ENCODE measurements at places on chromosomes 4 and X. TPM values are rescaled to one million over a fixed set of nuclear protein-coding genes. Genes with fewer than 3 reads are reported as not detected.
A peak's percentile ranks its signal among the peaks of the same experiment; 100 is the strongest.

DNA sequence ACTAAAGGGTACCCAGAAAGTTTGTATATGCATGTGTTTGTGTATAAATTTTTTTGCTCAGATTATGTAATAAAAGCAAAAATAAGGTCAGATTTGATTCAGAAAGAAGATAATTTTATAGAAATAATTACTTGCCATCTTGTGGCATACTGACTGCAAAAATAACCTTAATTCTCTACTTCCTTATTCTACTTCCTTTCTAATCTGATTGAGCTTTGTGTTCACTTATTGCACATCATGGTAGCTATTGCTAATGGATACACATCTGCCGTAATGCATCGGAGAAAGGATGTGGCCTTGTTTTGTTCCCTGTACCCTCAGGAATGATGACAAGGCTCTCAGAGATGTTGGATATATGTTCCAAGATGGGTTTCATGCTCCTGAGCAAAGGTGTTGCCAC, 10.5 kb upstream of the GNPDA2 start:
- DNase-seq = no peak

GRCh38 chrX:14497184-14497666, 32.1 kb upstream of the GLRA2 start:
- DNase-seq = peak; percentile 33

DNA sequence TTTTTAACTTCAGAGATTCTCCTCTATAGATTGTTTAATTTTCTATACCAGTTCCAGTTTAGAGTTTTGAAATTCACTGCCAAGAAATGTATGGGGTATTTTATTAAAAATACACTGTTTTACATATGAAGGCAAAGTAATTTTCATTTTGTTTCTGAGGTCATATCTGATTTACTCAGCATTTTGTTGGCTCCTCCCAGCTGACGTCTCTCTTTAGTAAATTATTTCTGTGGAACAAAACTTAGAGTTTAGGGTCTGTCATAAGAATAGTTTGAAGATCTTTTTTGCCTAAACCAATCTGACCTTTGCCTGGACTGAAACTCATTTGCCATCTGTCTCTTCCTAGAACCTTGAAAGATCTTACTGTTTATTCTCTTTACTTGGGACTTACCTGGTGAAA, 16.9 kb downstream of the FNIP2 start:
- no peak for DNase-seq

- no peak for DNase-seq
Measured at GRCh38 chrX:131477498-131477897, 66.4 kb upstream of the OR13H1 start.

- no peak for DNase-seq
Measured at GRCh38 chr4:140790765-140791164, 34.6 kb upstream of the TBC1D9 start.

DNA sequence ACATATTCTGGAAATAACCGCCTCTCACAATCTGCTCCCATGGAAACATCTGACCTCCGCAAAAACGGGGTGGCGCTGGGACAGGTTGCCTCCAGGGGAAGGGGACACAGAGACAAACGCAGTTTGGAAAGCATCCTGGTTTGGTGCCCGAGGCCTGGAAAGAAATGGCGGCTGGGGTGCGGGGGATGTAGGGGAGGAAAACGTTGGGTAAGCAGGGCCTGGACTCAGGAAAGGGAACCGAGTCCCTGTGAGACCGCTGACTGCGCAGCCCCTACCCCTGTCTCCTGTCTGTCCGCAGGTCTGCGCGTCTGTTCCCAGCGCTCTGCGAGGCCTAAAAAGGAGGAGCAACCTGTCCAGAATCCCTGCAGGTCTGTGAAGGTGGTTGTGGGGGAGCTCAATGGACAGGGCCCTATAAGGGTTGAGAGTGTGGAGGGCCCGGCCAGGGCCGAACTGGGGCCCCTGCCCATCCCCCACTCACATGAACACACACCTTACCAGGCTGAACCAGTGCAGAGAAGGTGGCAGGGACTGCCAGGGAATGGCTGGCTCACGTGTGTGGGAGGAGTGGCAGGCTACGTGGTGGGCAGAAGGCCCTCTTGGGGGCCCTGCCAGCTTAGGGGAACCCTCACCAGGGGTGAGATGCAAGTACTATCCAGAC, 672 bp downstream of the TCEAL3 start:
- DNase-seq = no peak

DNA sequence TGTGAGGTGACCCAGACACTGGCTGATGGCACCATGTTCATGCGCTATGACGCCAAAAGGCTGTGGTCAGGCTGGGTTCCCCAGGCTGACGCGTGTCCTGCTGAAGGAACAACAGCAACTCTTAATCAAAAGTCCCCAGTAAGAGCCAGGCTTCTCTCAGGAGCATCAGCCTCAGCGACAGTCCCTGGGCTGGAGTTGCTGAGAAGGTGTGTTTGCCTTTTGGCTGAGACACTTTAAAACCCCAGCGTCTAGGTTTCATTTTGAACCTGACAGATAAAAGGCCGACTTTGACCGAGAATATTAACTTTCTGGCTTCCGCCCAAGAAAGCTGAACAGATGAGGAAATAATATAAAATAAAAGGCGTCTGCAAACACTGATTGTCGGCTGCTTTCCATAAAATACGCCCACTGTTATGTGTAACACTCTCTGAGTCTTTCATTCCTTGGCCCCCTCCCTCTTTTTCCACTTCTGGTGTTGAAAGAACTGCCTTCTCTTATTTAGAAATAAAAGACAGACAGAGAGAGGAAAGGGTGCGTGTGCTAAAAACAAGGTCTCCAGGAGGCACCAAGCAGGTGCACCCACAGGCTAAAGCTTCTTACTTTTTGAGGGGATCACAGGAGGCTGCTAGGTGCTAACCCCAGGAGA, 373.6 kb downstream of the MID1IP1 start:
- no peak for DNase-seq

DNA sequence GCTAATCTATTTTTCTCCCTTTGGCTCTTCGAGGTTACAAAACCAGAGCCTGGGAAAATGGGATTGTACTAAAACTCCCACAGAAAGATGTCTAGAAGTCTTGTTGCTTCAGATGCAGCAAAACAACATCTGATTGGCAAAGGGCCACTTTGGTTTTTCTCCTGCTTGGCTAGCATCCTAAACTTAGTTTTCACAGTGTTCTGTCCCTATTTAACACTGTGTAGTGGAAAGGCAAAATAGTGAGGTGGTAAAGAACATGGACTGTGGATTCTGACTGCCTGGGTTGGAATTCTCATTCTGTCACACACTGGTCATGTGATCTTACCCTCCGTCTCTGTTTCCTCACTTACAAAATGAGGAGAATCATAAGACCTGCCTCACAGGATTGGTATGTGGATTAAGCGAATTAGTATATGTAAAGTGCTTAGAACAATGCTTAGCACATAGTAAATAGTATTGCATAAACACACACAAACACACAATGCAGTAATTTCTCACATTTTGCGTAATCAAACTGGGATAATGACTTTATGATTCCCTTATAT, 23.5 kb downstream of the TIGD2 start:
- peak; percentile 40 for DNase-seq

DNA sequence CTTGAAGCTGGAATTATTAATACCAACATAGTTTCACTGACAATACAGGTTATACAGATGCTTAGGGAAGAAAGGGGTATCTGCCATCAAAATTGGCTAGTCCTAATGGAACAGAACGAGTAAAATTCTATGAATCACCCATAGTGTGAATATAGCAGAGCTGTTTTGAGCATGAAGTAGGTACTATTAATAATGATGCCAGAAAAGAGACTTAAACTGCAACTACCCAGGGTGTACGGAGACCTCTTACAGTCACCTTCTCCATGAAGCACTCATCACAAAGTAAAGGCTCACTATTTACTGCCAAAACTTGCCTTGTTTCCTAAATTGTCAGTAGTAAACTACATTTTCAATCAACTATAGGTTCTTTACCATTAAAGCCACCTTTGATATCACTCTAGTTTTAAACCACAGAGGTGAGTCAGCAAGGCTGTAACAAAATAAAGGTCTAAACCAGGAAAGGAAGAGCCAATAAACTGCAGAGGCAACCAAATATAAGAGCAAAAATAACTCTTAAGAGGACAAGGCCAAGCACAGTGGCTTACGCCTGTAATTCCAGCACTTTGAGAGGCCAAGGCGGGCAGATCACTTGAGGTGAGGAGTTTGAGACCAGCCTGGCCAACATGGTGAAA, 114.4 kb downstream of the FRYL start:
- peak; percentile 5 for DNase-seq

DNA sequence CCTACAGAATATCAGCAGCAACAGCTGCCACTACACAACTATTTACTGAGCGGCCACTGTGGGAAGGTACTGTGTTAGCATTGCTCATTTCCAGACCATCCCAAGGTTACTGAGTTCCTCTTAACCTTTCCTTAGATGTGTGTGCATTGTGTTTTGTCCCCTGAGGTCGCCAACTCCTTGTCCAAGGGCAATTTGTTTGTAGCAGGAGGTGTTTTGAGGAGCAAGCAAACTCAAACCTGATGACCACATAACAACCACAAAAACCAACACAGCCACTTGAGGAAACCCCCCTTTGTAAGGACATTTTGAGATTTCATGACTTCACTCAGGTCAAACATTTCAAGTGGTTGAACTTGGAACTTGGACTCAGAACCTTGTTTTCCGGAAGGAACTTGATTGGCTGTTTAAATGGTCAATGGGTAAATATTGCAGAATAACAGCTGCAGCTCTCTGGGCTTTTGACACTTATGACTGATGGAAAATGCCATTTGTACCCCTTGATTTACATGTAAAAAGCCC, 122.3 kb downstream of the MID1IP1 start:
- DNase-seq = no peak

DNA sequence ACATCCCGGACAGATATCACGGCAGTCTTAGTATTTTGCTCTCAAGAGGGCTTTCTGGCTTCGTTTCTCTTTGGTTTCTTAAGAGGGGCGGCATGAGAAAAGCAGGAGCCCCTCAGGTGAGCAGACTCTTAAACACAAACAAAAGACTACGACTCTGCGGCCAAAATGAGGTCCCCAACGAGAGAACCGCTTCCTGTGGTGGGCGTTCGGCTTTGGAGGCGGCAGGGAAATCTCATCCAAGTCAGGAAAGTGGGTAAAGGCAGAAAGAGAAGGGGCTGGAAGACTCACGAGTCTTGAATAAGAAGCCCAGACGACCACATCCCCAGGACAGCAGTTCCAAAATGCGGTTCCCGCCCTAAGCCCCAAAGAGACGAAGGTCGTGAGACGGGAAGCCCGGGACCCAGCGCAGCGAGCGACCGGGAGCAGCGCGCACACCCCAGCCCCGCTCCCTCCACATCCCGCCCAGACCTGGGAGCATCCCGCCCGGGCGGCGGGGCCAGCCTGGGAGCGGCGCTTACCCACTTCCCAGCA, 409 bp downstream of the UGDH start:
- DNase-seq = no peak

DNA sequence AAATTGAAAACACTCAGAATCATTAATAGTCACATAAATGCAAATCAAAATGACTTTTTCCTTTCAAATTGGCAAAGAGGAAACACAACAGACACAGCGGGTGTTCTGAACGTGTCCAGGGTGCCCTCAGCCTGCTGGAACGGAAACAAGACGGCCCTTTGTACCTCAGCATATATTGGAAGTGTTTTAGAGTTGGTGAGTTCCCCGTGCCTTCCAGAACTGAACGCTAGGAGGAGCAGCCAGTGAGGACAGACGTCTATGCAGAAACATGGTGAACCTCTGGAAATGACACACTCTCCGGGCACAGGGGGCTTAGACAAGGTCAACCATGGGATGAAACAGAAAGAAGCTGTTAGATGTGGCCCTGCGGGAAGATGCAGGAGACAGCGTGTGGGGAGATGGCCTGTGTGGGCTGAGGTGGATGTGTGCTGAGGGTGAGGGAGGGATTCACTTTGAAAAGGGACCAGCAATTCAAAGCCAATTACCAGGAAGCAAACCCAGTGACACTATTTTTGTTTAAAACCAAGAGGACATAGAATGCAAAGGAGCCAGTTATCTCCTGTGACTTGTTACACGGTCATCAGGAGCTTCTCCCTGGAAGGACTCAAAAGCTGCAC, 40.4 kb downstream of the RNF212 start:
- peak; percentile 53 for DNase-seq

DNA sequence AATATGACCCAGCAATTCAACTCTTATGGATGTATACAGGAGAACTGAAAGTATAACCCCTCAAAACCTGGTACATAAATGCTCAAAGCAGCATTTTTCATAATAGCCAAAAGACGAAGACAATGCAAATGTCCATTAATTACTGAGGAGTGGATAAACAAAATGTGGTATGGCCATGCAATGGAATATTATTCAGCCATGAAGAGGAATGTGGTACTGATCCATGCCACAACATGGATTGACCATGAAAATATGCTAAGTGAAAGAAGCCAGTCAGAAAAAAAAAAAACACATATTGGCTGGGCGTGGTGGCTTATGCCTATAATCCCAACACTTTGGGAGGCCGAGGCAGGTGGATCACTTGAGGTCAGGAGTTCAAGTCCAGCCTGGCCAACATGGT, 74.5 kb upstream of the PLS3 start:
- no peak for DNase-seq

- no peak for DNase-seq
Measured at GRCh38 chr4:119125931-119126330, 9.7 kb upstream of the MYOZ2 start.

GRCh38 chrX:32370456-32371205, 840.7 kb downstream of the DMD start:
- no peak for DNase-seq

- no peak for DNase-seq
Measured at GRCh38 chrX:151552743-151553142, 10.7 kb upstream of the PASD1 start.

- DNase-seq = no peak
Measured at GRCh38 chr4:143488687-143489086, 24.8 kb upstream of the SMARCA5 start.

- DNase-seq = no peak
Measured at GRCh38 chrX:47900833-47901232, 64.1 kb downstream of the ZNF81 start.

- no peak for DNase-seq
Measured at GRCh38 chr4:16083241-16084191, at the start of gene PROM1. Gene PROM1, minus strand, starts transcription at chr4:16084023. Its CDS starts 8,117 bp downstream, at chr4:16075906.

- no peak for DNase-seq
Measured at GRCh38 chrX:11103751-11104150, 7.4 kb upstream of the HCCS start.

DNA sequence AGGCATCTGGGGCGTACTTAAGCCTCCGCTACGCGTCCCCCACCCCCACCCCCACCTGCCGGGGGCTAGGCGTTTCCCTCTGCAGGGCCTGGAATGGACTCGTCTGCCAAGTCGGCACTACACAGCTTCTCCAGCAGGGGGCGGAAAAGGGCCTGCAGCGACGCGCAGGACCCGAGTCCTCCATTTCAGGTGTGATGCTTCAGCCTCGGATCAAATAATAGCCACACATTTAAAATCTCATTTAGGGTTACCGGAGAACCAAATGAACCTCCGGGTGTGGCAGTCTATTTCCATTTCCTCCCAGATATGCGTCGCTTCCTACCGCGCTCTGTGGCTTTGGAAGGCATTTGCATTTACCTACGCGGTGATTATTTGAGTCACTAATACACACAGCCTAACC, 2.9 kb downstream of the PAK3 start:
- DNase-seq = no peak

FNIP2 gene
- 10.0 TPM for total RNA-seq

IQCM gene
- total RNA-seq = not detected

SLC49A3 gene
- not detected for total RNA-seq

CFI gene
- 1.1 TPM for total RNA-seq

FRMPD4 gene
- 0.24 TPM for total RNA-seq

ESX1 gene
- not detected for total RNA-seq

LNX1 gene
- 5.0 TPM for total RNA-seq

IL21 gene
- total RNA-seq = not detected

C4orf50 gene
- not detected for total RNA-seq

MAD2L1 gene
- total RNA-seq = 139 TPM

GUCY1A1 gene
- not detected for total RNA-seq

HS6ST2 gene
- total RNA-seq = not detected

CBLL2 gene
- not detected for total RNA-seq

AFM gene
- 0.10 TPM for total RNA-seq

MSANTD1 gene
- 0.12 TPM for total RNA-seq
